Activated CD8-positive, alpha-beta memory T cell treated with anti-CD3 and anti-CD28 coated beads for 48 hours (primary cell): ENCODE measurements at places on chromosomes 6 and 20.

GRCh38 chr20:46583411-46584214 is 33.2 kb upstream of the OCSTAMP start:
- no peak for DNase-seq

DNA sequence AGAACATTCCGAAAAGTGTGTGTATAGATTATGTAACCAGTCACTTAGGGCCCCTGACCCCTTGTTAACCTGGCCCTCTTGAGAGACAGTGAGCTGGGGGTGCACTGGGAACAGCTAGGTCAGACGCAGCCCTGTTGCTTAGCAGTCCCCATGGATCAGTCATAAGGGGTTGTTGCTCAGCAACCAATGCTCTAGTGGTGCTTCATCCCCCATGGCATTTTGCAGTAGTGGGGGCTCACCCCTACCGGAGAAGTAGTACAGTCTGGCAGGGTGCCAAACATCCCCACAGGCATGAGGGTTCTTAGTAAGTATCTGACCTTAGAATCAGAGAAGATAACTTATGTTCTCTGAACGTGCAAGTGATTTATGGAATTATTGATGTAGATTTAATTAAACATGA is 12.3 kb downstream of the PKIB start:
- no peak for DNase-seq

DNA sequence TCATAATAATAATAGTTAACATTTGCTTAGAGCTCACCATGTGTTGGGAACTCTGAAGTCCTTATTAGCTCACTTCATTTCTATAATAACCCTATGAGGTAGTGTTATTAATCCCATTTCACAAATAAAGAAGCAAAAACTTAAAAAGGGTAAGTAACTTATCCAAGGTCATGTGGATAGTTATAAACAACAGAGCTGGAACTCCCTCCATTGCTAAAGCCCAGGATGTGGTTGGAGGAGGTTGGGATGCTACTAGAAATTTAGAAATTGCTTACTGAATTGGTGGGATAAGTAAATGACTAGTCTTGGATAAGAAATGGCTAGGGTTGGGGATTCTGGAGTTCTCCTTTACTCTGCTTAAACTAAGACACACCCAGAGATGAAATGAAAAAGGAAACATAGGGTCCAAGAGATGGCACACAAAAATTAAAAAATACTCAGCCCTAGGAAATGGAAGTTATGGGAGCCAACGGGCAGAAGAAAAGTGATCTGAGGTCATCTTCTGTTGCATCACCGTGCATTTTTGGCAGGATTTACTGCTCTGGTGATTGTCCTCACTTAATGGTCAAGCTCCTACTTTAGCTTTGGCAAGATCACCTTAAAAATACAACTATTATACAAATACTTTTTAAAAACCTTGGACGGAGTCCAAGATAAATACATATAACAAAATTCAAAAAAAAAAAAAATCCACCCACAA is 7.7 kb upstream of the CLIC5 start:
- DNase-seq = no peak

DNA sequence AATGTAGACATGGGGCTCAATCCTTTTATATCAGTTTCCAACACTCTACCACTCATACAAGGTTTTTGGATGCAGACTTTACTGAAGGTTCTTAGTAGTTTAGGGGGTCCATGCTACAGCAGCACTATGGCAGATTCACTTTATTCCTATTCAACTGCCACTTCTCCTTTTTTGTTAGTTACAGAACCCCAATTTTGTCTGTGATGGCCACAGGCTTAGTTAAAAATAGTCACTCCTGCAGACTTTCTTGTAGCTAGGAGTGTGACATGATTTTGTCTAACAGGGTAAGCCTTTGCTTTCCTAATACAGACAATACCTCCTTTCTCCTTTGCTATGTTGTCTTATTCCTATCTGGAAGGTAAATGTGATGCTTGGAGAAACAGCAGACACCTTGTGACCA is 90.0 kb upstream of the SLC24A3 start:
- no peak for DNase-seq

DNA sequence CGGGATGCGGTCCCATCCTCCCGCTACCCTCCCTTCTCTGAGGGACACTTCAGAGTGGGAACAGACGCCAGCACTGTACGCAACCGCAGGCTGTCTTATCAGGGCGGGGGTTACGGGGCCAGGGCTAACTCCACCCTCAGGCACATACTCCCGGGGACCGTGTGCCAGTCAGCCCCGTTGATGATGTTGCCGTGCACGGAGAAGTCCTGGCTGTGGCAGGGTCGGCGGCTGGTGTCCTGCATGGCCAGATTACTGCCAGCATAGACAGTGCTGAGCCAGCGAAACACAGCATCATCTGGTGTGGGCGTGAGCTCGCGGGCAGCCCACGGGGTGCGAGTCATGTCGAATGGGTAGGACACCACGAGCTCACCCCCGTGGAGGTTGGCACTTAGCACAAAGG is 5.0 kb downstream of the CPXM1 start:
- no peak for DNase-seq

GRCh38 chr6:169640351-169640852 is 61.4 kb downstream of the WDR27 start:
- DNase-seq = no peak

- no peak for DNase-seq
Measured at GRCh38 chr6:79869184-79869583, 78.2 kb downstream of the ELOVL4 start.

- DNase-seq = no peak
Measured at GRCh38 chr6:47479140-47479508, 1.5 kb downstream of the CD2AP start.
